ENCODE measurements at places on chromosomes 6 and 20. TPM values are rescaled to one million over a fixed set of nuclear protein-coding genes. Genes with fewer than 3 reads are reported as not detected.
A peak's percentile ranks its signal among the peaks of the same experiment; 100 is the strongest.

DNA sequence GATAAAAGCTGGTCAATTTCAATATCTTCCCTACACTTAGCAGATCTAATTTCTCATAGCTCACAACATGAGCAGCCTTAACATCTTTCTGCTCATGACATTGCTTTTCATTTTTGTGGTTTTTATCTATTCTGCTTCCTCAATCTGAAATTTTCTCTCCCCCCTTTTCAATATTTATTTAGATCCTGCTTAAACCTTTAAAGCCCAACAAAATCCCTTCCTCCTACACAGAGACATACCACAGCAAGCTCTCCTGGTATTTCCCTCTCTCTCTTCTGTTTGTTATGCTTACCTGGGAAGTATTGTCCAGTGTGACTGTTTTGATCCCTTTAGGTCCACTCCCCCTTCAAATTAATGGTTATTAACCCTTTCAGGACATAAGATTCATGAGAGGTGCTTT is 582.5 kb downstream of the RFPL4B start:
- DNase-seq, result no peak

- no peak for DNase-seq
These were observed 111.6 kb downstream of the BFSP1 start for GRCh38 chr20:17419479-17420041.

DNA sequence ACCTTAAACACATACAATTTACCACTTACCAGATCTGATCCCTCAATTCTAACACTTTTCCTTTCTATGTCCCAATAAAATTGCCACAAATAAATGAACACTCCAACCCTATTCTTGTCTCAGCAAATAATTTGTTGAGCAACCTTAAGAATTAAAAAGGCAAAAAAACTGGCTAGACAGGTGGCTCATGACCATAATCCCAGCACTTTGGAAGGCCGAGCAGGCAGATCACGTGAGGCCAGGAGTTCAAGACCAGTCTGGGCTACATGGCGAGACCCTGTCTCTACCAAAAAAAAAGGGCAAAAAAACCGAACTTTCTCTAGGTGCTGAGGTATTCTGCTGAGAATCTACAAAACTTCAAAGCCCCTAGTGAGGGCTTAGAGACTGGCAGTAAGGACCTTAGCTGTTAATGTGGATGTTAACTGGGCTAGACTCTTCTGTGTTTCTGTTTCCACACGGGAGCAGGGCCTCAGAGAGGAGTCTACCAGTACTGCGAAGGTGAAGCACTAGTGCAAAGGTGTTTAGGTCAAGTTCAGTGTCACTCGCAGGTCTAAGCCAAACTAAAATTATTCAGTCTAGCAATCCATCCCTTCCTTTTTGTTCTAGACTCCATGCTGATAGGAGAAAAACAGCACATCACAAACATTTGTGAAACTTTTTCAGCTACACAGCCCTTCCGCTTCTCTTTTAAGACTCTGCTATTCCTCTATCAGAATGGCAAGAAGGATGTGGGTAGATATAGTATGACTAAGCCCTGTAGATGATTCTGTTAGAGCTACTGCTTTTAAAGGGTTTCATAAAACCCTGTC is 2.6 kb downstream of the FASTKD5 start:
- DNase-seq, result no peak

DNA sequence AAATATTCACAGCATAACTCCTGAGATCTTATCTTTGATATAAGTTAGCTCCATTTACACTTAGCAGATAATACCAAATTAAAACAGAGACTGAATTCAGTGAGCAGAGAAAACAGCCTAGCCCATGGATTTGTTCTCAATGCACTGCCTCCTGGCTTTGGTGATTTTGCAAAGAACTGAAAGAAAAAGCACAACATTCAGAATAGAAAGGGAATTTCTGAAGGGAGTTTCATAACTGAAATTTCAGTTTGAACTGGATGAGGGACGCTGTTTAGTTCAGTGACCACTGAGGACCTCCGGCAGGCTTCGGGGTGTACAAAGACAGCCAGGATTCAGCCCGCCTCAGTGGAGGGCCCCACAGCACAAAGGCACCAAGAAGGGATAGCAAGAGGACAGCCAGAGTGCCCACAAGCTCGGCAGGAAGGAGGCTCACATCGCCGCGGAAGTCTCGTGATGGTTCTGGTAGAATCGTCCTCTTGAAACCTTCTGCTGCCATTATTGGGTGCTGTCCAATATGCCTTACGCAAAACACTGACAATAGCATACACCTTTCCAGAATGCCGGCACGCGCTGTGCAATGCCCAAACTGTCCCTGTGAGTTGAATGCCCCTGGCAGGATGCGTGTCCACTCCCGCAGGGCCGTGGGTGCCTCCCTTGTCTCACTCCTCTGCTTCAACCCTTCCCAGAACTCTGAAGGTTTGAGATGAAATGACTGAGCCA is 9.7 kb upstream of the IRF4 start:
- DNase-seq, result no peak

DNA sequence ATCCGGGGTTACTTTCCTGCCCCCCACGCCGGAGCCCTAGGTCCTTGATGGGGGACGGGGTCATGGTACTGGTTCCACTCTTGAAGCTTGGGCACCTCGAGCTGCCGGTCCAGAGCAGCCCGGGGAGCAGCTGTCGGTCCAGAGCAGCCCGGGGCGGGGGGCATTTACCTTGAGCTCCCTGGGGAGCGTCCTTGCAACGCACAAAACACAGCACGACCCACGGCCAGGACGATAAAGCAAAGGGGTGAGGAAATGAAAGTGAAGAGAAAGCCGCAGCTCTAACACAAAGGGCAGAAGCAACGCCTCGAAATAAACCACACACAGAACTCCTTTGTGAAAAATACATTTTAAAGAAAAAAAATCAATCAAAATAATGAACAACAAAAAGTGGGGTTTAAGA is 39.1 kb downstream of the KCNQ2 start:
- DNase-seq, result no peak

DNA sequence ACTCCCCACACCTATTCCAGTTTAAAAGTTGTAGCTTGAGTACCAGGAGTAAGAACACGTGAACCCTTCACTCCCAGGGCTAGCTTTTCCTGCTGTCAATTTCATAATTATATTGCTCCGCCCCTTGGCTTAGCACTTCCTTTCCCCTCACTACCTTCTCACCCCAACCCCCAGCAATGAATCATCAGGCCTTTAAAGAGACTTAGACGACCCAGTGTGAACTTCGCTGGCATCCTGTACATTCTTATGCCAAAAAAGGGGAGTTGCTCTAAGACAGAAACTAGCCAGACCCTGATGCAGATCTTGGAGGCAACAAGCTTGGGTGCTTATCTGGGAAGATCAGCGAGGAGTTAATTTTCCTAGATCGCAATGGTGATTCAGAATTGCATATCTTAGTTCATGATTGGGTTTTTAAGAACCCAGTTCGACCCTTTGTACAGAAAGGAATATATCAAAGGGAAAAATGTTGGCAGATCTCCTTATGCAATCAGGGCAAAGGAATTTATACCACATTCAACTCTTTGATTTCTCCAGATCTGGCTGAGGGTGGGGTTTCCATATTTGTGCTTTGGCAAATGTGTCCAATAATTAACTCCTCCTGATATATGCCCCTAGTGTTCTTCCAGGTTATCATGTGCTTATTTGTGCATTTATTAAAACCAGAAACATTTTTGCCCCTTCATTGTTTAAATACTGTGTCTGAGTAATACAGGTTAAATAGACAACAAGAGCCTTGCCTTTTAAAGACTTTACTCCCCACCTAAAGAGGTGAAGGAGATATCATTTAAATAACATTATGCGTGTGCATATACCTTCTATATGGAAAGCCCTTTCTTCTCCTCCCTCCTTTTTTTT is 8.1 kb upstream of the ATXN1 start:
- peak; percentile 65 for DNase-seq

DNA sequence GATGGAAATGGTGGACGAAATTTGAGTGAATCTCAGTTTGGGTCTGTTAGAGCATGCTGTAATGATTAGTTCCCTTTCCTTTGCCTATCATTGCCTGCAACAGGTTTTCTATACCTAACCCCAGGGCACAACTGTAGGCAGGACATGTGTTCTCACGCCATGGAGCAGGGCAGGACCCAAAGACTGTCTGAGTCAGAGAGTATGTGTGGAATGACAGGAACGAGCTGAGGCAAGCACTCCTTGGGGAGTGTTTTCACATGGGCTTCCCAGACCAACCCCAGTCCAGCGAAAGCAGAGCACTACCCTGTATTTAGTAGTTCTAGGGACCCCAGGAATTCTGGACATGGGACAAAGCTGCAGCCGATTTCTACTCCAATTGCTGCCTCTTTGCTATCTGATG is 234.2 kb downstream of the HACE1 start:
- no peak for DNase-seq

- no peak for DNase-seq
These were observed 55.8 kb upstream of the IYD start for GRCh38 chr6:150312844-150313584.

- DNase-seq, result no peak
These were observed 322.0 kb upstream of the MOCS1 start for GRCh38 chr6:40256224-40256623.

- DNase-seq, result no peak
These were observed 42.8 kb upstream of the LOC128125822 start for GRCh38 chr6:63529498-63529897.

The KCNB1 gene
- total RNA-seq, result 2.3 TPM

Data from thoracic aorta (tissue), 2 donors.